ENCODE measurements at places on chromosomes 1 and 21. TPM values are rescaled to one million over a fixed set of nuclear protein-coding genes. Genes with fewer than 3 reads are reported as not detected.
A peak's percentile ranks its signal among the peaks of the same experiment; 100 is the strongest.

Gene FAM167B
- 4.6 TPM for total RNA-seq

Gene RGS5
- 50.0 TPM for total RNA-seq

- DNase-seq = no peak
Observed at GRCh38 chr1:220700556-220701179, 10.5 kb downstream of the C1orf115 start.

Gene KRTAP7-1
- total RNA-seq = not detected

DNA sequence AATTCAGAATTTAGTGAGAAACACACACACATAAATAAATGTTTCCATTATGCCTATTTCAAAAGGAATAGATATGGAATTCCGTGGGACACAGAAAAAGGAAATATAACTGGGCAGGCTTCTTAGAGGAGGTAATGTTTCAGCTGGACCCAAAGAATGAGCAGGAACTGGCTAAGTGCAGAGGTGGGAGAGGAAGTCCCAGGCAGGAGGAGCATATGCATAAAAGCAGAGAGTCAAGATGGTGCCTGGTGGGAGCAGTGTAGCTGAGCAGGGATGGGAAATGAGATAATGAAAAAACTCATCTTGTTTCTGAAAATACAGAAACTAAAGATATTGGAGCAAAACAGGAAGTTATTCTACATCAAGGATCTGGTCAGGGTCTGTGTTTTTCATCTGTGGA is 115.2 kb upstream of the MAGI3 start:
- no peak for DNase-seq

GRCh38 chr21:29215709-29216108 is 83.0 kb upstream of the BACH1 start:
- no peak for DNase-seq

DNA sequence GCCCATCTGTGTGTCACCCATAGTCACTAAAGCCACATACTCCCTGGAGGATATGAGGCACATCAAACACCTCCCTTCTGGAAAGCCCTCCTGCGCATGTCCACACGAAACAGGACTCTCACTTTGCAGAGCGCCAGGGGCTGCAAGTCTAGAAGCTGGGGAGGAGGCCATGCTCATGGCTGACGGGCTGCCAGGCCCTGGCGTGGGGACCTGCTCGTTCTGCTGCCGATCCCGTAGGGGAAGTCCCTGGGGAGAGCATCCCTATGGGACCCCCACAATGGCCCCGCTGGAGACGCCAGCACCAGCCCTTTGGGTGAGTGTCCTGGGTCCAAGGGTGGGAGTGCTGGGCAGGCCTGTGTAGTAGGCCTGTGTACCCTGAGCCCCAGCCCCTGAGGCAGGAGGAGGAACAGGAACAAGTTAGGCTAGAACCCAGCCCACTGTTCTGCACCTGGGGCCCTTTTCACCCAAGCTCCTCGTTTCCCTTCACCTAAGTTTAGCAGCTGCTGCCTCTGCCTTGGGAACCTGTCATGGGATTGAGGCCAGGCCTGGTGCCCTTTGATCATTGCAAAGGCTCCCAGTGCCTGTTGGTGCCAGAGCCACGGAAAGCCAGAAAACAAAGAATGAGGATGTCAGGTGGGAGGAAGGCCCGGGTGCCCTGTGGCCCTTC is 9.9 kb downstream of the FAM3B start:
- DNase-seq = peak; percentile 65

DNA sequence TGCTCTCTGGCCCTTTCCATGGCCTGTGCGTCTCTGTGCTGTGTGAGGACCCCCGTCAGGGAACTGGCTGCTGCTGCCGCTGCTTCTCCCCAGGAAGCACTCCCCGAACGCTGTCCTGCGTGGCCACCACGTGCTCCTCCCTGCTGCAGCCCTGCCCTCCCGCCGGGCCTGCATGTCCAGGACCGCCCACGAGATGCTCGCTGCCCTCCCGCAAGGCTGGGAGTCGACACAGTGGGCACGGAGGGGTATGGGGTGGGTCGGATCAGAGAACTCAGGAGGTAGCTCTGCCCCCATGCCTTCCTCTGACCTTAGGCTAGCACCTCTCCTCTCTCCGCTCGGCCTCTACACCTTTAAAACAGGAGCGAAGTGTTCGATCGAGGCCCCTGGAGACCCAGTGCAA is 171.9 kb upstream of the AJAP1 start:
- no peak for DNase-seq

- peak; percentile 36 for DNase-seq
Observed at GRCh38 chr1:229024528-229025130, 246.3 kb upstream of the RAB4A start.

DNA sequence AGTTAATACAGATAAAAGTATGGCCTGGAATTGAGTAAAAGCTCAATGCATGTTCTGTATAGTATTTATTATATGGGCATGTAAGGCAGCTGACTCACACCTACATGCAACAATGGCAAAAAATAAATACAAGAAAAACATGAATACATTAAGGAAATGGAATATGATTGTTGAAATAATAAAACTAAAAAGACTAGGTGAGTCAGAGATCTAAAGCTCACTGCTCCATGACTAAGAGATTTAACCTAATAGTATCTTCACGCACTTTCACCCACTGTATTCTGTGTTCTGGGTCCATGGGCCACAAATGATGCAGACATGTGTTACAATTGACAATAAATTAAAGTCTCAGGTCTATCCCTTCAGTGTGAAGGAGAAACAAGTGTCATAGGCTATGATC is 607.0 kb downstream of the AGBL4 start:
- no peak for DNase-seq

GRCh38 chr21:34992180-34992579 is 56.9 kb downstream of the RUNX1 start:
- no peak for DNase-seq

Gene DMBX1
- total RNA-seq = not detected

Gene ARHGEF19
- total RNA-seq = 19.0 TPM

DNA sequence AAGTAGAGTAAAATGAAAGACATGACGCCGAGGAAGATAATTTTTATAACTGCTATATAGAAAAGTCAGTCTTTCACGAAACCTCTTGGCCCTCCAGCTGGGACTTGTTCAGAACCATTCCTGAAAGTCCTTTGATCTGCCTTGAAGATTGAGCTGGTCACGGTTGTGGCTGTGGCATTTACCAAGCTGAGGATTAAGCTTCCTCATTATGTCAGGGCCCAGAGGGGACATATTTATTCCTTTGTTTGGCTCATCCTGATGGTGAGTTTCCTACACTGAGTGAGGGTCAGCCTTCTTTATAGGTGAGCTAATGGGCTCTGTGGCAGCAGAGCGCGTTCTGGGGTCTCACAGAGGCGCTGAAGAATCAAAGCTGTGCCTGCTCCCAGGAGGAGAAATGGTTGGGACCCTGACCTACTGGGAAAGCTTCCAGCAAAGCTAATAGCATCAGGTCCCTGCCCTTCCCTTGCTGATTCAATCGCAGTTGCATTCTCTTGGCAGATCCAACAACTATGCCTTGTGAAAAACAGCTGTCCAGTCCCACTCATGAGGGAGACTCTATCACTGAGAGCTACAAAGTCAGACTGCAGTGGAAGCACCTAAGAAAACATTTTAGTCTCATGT is 43.2 kb upstream of the PBX1 start:
- no peak for DNase-seq

DNA sequence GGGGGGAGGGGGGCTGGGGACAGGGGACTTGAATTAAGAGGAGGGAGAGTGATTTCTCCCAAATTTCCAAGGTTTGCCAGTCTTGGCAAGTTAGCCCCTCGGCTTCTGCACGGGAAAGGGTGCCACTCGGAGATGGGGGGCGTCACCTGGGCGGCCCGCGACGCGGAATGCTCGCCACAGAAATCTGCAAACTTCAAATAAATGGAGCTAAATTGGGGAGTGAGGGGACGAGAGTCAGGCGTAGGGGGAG is 885 bp upstream of the SSBP3 start:
- no peak for DNase-seq

- DNase-seq = no peak
Observed at GRCh38 chr1:229653420-229653819, 27.4 kb downstream of the URB2 start.

Gene CCT3
- 53.5 TPM for total RNA-seq

DNA sequence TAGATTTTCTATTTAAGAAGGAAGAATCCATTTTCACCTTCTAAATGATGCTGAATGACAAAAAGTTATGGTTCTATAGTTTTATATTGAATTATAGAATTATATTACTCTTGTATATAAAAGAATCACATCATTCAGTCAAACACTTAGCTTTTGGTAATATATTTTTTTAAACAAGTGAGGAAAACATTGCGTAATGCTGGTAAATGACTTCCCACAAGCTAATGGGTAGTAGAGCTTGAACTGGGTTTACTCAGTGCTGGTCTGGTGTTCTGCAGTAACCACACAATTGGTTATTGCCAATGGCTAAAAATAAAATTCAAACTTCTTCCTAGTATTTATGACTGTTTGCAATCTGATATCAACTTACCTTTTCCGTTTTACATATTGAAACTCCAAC is 10.6 kb upstream of the GIPC2 start:
- DNase-seq = no peak

Gene PEAR1
- 33.5 TPM for total RNA-seq

Gene TFAP2E
- total RNA-seq = 7.3 TPM

DNA sequence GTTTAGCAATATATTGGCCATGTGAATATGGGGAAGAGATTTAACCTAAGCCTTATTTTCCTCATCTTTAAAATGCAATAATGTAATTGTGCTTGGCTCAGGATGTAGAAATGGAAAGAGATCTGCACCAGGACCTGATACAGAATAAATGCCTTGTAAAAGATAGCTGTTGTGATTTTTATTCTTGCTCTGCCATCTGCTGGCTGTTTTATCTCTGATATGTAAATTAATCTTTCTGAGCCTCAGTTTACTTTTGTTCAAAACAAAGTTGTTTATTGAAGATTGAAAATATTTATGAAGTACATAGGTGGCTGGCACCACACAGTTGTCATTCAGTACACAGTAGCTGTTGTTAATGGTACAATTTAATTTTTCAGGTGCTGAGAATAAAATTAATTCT is 21.9 kb downstream of the ZYG11B start:
- no peak for DNase-seq

DNA sequence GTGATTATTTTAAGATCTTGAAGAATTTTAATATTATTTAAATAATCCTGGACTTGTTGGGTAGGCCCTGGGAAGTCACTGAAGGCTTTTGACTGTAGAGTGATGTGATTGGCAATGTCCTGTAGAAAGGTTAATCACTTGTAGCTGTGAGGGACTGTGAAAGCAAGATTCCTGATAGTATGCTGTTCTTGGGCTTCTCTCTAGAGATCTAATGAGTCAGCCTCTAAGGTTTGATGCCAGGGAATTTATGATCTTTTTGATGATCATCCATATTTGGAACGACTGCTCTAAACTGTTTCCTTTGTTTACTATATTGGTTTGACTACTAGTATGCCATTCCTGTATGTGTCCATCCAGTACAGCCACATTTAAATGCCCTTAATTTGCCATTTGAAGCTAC is 56.5 kb downstream of the CAMSAP2 start:
- no peak for DNase-seq

- DNase-seq = no peak
Observed at GRCh38 chr1:3558036-3558726, 53.1 kb downstream of the MEGF6 start.

Gene LDLRAD2
- not detected for total RNA-seq

DNA sequence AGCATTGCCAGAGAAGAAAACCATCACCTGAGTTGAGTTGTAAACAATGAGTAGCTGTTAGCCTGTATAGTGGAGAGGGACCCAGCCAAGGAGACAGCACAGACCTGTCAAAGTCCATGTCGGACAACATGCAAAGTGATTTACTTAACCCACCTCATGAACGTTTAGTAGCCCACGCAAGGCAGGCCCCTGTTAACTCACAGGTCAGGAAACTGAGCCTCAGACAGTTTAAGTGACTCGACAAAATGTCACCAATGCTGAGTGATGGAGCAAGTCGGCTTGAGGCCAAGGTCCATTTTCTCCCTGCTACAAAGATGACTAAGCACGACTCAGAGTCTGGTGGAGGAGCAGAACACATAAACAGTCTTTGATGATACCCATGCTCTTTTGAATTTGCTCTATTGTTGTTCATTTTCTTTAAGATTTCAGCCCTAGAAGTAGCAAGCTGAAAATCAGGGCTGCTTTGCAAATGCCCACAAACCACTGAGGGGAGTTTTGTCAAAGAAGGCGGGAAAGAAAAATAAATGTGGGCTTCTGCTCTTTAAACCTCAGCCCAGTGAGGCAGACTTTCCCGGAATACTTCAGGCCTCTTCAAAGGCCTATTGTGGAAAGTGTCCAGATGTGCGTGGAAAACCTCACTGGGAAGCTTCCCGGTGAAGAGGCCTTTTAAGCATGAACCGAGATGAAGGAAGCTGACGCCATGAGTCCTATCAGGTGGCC is 83.8 kb upstream of the HOOK1 start:
- DNase-seq = no peak

Gene PDZK1
- total RNA-seq = 0.31 TPM

- no peak for DNase-seq
Observed at GRCh38 chr1:64848803-64849202, 103.9 kb downstream of the RAVER2 start.

Gene ANGPTL7
- 1.1 TPM for total RNA-seq

GRCh38 chr1:192763756-192764155 is 45.1 kb upstream of the RGS2 start:
- DNase-seq = no peak

Gene ECM1
- total RNA-seq = 2.2 TPM

- DNase-seq = no peak
Observed at GRCh38 chr1:182610606-182611194, 6.5 kb upstream of the RGS16 start.

DNA sequence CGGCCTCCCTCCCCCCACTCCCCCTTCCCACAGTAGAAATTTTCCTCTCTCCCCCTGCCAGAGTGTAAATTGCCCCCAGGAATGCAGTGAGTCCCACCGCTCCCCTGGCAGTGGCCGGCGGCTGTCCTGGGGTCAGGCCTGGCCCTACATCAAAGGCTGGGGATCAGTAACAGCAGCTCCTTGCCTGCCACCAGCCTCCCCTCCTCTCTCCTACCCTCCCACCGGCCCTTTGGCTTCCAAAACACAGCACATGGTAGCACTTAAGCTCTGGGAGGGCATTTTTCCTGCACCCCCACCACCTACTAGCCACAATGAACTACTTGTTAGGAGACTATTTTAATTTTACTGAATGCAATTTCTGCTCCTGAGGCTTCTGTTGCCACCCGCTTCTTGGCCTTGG is 9.0 kb upstream of the COL8A2 start:
- no peak for DNase-seq

DNA sequence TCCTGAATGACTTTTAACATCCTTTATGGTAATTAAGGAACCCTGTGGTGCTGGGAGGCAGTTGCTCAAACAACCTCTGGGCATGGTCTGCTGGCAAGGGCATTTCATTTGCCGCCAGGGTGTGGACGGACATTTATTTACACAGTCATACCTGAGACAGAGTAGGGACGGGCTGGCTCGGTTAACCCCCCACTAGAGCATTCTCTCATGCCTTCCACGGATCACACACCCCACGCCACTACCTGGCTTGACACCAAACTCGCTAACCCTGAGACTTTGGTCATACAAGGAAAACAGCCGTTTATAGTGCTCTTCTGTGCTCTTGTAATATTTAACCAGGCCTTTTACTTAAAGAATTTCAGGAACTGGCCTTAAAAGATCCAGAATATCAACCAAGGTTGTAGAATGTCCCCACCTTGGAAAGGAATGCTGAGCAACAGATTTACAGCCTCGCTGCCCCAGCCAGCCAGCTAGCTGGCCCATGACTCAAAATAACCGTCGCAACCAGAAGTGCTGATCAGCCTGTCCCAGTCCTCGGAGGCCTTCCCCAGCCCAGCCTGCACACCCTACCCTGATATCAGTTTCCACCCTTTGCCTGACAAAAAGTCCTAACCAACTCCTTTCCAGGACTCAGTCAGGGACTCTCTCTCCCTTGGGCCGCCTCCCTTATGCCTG is 6.5 kb upstream of the PDXK start:
- peak; percentile 87 for DNase-seq
